ENCODE measurements at places on chromosomes 4 and X.

DNA sequence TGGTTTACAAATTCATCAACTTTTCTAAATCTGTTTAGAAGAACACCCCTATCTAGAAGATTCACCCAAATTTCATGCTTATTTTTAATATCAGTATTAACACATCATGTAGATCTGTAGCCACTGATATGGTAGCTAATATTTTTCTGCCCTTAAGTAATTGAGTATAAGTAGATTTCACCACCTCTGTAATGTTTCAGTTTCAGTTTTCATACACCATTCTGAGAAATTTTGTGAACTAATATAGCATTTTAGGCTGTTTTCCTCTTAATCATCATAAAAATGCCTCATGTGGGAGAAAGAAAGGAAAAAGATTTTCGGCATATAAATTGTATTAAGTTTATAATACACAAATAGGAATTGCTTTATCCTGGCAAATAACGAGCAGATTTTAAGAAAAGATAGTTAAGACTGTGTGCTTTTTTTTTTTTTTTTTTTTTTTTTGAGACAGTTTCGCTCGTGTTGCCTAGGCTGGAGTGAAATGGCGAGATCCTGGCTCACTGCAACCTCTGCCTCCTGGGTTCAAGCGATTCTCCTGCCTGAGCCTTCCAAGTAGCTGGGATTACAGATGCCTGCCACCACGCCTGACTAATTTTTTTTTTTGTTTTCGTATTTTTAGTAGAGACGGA lies 21.4 kb upstream of the RBPJ start:
- DNase-seq: no peak

DNA sequence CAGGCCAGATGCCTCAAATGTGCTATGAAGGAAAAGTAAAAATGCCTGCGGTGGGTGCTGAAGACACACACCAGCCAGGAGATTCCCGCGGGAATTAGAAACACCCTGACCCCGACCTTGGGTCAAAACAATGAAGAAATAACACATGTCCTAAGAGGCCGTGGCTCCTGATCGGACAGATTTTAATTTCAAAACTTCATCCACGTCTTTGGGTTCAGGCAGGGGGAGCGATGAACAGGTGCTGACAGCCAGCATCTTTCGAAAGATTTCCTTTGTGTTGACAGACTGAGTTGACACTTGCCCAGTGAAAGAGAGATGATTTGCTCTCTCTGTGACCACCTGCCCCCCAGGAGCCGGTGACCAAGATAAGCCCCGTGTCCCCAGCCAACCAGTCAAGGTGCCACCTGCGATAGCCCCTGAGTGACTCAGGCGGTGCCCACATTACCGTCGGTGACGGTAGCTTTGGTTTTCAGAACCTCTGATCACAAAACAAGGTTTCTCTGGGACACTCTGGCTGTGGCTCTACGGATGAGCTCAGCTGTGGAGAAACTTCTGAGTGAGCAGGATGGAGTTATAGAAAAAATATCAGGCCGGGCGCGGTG lies 11.0 kb upstream of the IL3RA start:
- no peak for DNase-seq

DNA sequence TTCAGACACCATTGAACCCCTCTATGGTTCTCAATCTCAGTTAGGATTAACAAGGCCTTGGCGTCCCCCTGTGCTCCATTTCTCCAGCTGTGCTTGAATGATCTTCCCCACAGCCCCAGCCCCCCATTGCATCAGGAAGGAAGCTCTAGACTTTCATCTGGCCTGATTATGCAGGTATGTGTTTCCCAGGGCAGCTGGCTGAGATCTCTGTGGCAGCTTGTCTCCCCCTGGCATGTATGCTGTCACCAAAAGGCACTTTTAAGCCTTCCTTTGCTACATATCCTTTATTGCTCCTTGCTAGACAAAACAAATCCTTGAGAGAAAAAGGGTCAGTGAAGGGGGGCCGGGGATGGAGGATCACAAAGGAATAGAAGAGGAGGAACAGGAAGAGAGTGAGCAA lies 1056.0 kb upstream of the SLIT2 start:
- no peak for DNase-seq

- DNase-seq: no peak
Measured at GRCh38 chrX:109902665-109903064, 100.2 kb upstream of the TMEM164 start.

DNA sequence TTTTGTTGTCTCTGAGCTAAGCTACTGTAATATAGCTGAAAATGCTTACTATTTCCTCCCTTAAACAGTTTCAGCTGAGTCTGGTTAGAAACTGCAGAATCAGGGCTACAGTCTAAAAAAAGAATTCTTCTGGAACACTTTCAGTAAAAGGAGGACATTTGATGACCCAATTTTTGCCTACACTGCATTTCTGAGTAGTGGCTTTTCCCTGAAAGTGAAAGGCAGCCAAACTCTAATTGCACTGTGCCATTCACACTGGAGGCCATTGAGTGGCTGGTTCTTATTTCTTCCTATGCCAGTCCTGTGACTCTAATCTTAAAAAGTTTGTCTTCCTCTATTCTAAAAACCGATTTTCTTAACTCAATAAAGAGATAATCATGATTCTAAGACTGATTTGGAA lies 526.0 kb downstream of the CFAP47 start:
- DNase-seq: no peak

- no peak for DNase-seq
Measured at GRCh38 chr4:44326741-44327140, 121.9 kb downstream of the KCTD8 start.

DNA sequence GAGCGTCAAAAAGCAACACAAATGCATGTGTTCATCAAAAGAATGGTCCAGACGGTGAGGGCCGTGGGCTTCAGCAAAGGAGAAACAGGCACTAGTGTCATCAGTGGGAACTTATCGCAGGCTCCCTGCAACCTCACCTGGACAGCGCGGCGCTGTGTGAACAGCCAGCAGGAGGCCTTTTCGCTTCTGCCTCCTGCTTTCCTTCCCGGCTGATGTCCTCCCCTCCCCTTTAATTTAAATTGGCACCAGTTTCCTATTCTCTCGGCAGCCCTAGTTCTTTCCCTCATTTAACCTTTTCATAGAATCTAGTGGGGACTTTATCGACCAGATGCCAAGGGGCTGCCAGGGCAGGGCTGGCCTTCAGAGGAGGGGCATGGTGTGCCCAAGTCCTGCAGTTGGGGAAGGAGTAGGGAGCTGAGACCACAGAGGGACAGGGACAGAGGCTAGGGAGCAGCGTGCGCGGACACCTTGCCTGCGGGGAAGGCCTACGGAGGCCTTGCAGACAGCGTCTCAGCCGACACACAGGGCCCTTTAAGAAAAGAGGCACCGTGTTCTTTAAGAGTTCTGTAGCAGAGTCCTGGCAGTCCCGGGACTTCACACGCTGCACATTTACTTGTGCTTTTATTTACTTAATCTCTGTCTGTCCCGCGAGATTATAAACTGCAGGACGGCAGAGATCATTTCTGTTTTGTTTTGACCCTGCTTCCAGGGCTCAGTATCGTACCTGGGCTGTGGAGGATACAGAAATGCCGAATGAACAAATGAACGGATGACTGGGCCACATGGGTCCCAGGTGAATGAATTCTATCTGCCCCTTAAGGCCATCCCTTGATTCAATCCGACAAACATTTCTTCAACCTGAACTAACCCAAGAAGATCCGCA lies 8.4 kb upstream of the SORBS2 start:
- DNase-seq: no peak

DNA sequence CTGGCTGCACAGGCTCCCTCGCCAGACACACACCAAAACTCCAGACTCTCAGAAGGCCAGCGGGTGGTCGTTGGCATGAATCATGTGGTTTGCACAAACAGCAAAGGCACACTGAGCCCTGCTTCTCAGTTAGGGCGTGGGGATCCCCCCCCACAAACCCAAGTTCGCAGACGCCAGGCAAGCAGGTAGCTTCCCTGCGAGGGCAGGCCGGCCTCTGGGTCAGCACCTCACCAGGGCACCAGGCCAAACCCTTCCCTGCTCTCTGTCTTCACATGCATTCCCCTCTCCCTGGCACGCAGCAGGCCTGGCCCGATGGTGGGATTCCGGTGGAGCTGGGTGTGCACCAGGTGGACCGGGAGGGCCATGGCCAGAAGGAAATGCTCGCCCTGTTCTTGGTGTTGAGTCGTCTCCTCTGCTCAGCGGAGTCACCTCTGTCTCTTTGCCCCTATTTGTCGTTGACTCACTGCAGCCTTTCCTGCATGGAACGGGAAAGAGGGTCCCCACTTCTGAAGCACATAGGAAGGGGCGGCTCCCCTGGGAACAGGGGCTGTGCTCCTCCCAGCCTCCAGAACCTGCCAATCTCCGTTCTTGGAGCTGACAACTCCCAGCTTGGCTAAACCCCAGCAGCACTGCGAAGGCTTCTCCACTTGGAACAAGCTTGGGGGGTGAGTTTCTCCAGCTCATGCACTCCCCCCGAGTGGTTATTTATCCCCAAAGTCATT lies 51.4 kb downstream of the SORCS2 start:
- no peak for DNase-seq

GRCh38 chrX:28498658-28499057 lies 88.6 kb upstream of the IL1RAPL1 start:
- DNase-seq: no peak

DNA sequence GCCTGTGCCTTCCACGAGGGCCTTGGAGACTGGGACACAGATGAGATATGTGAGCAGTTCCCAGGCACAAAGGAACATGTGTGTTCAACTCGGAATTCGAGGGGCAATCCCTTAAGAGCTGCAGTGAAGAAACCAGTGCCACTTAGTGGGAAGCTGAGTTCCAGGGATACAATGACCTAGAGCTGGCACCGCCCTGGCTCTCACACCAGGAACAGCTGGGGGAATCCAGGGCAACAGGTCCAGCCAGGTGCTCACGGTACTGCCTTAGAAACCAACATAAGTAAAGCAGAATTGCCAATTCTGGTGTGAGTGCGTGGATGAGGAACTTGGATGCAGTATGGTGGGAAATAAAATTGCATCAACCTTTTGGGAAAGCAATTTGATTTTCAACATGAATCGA lies 122.9 kb downstream of the AFAP1 start:
- no peak for DNase-seq

- no peak for DNase-seq
Measured at GRCh38 chrX:1207496-1208025, 4.9 kb downstream of the CRLF2 start.

DNA sequence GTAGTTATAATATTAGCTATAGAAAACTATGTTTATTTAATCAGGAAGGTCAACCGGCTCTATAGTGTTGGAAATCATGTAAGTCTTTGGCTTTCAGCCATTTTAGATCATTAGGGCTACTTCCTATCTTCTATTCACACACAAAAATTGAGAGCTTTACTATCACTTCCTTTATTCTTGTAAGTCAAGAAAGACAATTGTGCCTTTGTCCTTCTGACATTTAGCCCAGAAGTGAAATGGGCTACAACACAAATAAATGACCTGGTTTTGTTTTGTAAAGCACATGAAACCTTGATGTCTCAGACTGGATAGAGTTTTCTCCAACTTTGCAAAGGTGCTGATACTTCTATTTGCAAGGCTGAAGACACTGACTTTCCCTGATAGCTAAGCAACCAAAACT lies 122.4 kb upstream of the ACSL4 start:
- no peak for DNase-seq

DNA sequence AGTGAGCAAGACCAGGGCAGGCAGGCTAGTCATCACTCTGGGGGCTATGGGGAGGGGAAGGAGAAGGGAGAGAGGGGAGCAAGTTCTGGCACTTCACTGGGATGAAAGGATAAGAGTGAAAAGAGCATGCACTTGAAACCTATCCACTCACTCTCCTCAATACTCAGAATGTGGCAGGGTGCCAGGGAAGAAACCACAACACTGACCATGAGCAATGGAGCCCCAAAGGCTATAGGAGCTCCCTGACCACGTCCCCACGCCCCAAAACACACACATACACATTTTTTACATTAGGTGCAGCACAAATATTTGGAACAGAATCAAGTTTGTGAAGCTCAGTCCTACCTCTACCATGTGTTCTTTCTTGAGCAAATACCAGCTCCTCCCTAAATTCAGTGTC lies 132.2 kb downstream of the IDS start:
- no peak for DNase-seq

DNA sequence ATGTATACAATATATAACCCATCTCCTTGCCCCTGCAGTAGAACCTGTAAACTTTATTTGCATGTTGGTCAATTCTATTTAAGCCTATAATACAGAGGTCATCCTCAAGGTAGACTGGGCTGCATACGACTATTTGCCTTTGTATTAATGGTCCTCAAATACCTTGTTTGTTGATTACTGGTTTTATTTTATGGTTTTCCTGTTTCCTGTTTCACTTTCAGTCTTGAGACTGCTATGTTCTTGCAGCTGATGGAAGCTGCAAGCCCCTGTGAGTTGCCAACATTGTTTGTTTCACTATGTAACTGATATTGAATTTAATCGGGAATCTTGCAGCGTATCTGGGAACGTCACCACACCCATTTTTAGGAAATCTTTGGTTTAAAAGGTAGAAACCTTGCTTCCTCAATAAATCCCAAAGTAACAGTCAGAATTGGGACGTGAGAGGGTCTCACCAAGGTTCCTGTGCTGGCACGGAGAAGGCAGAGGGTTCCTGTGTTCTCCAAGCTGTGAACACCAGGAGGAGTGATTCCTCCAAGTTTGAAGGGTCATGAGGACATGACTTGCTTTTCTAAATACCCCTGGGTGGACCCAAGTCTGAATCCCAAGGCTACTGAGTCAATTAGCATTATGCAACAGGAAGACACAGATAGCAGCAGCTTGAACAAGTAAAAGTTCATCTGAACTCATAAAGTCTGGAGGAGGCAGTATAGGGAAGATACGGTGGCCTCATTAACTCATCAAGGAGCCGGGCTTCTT lies 110.6 kb upstream of the PNPLA4 start:
- no peak for DNase-seq

DNA sequence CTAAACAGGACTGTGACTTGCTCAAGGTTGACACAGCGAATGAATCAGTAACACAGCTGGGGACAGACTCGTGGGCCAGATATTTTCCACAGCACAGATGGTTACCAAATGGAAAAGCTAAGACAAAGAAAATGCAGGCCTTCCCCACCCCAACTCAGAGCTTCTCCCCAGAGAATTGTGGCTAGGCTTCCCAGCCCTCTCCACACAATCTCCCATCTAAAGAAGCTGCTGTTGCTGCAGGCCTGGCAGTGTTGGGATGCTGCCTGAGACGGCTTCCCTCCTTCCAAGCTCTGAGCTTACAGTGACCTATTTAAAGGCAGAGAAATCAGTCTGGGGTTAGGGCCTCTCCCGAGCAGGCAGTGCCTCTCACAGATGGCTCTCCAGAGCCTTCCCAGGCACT lies 46.5 kb upstream of the PGRMC1 start:
- DNase-seq: no peak

- no peak for DNase-seq
Measured at GRCh38 chrX:12994321-12994720, 19.4 kb downstream of the TMSB4X start.

DNA sequence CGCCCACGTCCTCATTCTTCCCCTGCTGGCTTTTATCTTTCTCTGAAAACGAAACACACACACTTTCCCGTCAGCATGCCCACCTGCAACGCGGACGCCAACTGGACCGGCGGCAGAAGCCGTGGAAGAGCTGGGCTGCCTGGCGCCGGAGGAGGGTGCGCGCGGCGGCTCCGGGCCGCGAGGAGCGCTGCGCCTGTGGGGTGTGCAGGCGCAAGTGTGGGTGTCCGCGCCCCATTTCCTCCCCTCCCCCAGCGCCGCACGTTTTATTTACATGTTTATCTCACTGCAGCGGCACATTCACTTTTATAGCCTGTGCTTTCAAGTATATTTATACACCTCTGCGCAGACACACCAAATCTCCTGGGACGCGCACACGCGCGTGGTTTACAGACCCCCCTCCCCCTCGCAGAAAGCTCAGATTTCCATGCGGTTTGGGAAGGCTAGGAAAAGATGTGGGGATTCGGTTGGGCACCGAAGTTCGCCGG lies 1.5 kb downstream of the PITX2 start:
- no peak for DNase-seq
